ENCODE measurements at places on chromosomes 5 and 9. TPM values are rescaled to one million over a fixed set of nuclear protein-coding genes. Genes with fewer than 3 reads are reported as not detected.

- peaks cover 10% of the 10 kb centered on the region for H3K27me3 ChIP-seq
- peak overlapping the region; percentile 5 for H3K27ac ChIP-seq
- H3K4me3 ChIP-seq = no peak overlapping the region
- H3K36me3 ChIP-seq = peaks cover 14% of the 10 kb centered on the region
These were observed 114.8 kb downstream of the HSD17B3 start for GRCh38 chr9:96187151-96187555.

DNA sequence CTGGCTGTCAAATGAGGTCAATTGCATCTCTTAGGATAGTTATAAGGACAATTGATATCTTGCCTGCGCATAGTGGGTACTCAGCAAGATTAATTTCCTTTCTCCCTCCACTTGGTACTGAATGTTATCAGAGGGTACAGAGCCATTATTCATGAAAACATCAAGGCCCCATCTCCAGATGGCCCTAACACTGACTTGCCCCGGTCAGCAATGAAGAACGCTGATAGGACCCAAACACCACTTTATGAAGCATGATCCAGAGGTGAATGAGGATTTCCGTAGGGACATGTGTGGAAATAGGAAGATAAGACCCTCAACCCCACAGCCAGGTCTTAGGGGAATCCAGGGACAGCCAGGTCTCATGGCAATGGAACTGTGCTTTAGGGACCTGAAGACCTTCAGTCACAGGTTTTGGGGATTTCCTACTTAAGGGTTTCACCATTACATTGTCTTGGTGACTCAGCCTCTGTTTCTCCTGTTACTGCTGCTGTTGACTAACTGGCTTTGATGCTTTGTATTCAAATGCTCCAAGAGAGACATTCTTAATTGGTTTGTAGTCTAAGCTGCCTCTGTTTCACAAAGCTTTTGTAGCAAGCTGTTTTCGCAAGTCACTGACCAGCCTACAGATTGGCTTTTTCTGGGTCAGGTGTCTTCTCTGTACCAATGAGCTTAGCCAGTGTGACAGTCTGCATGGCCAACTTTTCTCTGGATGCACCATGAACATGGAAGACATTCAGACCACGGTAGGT is 35.3 kb upstream of the IQGAP2 start:
- no peak for DNase-seq
- no peak overlapping the region for H3K4me3 ChIP-seq
- H3K27me3 ChIP-seq = no peaks in the 10 kb centered on the region

The GLDC gene
- 0.44 TPM for total RNA-seq

GRCh38 chr9:128056887-128057723 is 10.0 kb downstream of the NAIF1 start:
- no peaks in the 10 kb centered on the region for H3K27me3 ChIP-seq
- no peak overlapping the region for H3K4me3 ChIP-seq
- peaks cover 5% of the 10 kb centered on the region for H3K4me1 ChIP-seq
- no peak for DNase-seq
- H3K36me3 ChIP-seq = peaks cover 2% of the 10 kb centered on the region
- H3K27ac ChIP-seq = no peak overlapping the region

DNA sequence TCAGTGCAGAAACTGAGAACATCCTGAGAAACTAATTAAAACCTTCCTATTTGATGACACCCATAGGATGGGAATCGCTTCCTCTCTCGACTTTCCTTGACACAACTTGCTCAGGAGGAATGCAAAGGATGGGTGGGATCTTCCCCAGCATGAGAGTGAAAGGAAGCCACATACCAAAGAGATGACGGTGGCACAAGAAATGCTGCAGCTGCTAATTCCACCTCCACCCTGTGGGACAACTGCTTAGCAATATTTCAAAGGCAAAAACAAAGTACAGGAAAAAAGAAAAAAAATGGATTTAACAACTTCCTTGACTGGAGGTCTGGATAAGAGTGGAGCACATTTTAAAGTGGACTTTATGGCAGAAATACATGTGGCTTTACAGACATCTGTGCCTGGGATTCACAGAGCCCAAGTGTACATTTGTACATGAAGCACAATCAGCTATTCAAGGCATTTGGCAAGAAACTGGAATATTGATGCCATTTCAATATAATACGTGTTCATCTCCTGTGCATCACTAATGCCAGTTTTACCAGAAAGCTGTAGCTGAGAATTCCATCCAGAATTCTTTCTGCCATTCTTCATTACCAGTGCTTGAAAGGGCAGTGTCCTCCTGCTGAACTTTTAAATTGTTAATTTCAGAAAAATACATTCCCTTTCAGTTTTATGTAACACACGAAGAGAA is 359.2 kb upstream of the ACTBL2 start:
- peak overlapping the region; percentile 26 for H3K4me3 ChIP-seq
- H3K27ac ChIP-seq = peak overlapping the region; percentile 92
- DNase-seq = no peak

The IL3 gene
- total RNA-seq = not detected

GRCh38 chr9:7592321-7593316 is 207.0 kb downstream of the DMAC1 start:
- DNase-seq = no peak
- H3K36me3 ChIP-seq = no peaks in the 10 kb centered on the region
- H3K27ac ChIP-seq = no peak overlapping the region
- no peak overlapping the region for H3K4me3 ChIP-seq
- peaks cover 2% of the 10 kb centered on the region for H3K27me3 ChIP-seq

DNA sequence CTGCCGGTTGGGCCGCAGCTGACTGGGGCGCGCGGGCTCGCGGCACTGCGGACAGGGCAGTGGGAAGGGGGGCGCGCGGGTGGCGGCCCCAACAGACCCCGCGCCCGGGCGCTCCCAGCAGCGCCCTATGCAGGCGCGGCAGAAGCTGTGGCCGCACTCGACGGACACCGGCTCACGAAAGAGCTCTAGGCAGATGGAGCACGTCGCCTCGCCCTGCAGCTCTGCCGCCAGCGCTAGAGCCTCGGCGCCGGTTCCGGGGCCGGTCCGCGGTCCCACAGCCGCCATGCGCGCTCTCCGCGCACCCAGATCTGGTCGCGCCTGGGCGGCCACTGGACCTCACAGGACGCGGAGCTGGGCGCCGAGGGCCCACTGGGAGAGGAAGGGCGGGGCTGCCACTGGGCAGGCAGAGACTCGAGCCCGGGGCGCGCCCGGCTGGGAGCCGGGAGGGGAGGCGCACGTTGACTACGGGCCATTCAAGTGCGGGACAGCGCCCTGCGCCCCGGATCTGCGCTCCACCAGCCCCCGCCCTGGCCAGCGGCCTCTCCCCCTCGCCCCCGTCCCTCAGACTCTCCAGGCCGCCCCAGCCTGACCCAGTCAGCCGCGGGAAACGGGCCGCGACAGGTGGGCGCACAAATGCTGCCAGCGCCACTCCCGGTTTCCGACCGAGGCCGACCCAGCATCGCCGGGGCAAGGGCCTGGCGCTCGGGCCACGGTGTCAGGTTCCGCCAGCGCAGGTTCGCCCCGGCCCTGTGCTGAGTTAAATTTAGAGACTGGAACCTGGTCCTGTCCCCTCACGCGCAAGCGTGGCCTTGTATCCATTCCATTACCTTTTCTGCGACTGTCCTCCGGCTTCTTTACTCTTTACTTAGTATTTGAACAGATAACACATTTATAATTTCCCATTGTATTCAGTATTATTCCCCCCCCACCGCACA is at the start of gene TRIM7:
Gene TRIM7, minus strand, starts transcription at position 371 of the 935 bp plus-strand sequence. Its CDS starts 86 bp downstream, at position 285.
- no peaks in the 10 kb centered on the region for H3K36me3 ChIP-seq
- peak within 1 kb of the TSS; percentile 85 for H3K4me3 ChIP-seq
- no peaks in the 10 kb centered on the region for H3K27me3 ChIP-seq
- H3K4me1 ChIP-seq = peaks cover 26% of the 10 kb centered on the region

DNA sequence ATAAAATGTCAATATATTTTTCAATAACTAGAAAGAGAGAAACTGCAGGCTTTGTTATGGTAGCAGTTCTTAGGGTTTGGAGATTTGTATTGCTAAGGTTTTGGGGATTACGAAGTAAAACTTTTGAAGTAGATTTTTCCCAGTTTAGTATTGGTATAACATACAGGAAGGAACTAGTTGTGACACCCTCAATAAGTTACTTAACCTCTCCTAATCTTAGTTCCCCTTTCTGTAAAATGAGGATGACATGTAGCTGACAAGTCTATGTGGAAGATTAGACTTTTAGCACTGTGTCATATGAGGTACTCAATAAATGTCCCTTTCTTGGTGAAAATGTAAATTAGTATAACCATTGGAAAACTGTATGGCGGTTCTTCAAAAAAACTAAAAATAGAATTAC is 73.4 kb upstream of the ATG10 start:
- no peak overlapping the region for H3K27ac ChIP-seq
- DNase-seq = no peak
- H3K27me3 ChIP-seq = no peaks in the 10 kb centered on the region
- no peak overlapping the region for H3K4me3 ChIP-seq
- peaks cover 3% of the 10 kb centered on the region for H3K36me3 ChIP-seq

The CCDC187 gene
- total RNA-seq = not detected

GRCh38 chr9:98074115-98074990 is 17.8 kb downstream of the NANS start:
- DNase-seq = no peak
- peak overlapping the region; percentile 3 for H3K27ac ChIP-seq
- H3K4me1 ChIP-seq = peaks cover 8% of the 10 kb centered on the region
- no peak overlapping the region for H3K4me3 ChIP-seq

The GAPT gene
- not detected for total RNA-seq

DNA sequence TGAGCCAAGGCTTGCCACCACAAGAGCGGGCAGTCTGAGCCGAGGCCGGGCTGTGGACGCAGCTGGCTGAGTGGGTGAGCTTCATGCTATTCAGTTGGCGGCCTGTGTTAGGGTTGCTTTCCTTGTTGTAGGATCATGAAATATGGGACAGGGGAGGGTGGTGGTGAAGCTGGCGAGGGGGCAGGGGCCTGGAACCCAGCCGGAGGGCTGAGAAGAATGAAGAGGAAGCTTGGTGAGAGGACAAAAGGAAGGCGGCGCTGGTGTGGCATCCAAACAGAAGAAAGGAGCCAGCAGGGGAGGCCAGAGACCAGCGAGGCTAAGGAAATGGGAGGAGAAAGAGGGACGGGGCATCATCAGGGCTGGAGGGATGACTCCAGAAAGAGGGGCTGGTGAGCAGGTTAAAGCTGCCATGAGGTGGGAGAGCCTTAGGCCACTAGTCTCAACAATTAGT is 18.3 kb downstream of the RALGPS1 start:
- no peak for DNase-seq
- H3K4me1 ChIP-seq = no peaks in the 10 kb centered on the region
- H3K27me3 ChIP-seq = no peaks in the 10 kb centered on the region
- no peak overlapping the region for H3K4me3 ChIP-seq

GRCh38 chr5:32520972-32521371 is 64.4 kb upstream of the SUB1 start:
- H3K36me3 ChIP-seq = no peaks in the 10 kb centered on the region
- no peak overlapping the region for H3K4me3 ChIP-seq
- H3K4me1 ChIP-seq = peaks cover 9% of the 10 kb centered on the region

The NAIP gene
- total RNA-seq = 4.0 TPM

The NPR2 gene
- 46.2 TPM for total RNA-seq

DNA sequence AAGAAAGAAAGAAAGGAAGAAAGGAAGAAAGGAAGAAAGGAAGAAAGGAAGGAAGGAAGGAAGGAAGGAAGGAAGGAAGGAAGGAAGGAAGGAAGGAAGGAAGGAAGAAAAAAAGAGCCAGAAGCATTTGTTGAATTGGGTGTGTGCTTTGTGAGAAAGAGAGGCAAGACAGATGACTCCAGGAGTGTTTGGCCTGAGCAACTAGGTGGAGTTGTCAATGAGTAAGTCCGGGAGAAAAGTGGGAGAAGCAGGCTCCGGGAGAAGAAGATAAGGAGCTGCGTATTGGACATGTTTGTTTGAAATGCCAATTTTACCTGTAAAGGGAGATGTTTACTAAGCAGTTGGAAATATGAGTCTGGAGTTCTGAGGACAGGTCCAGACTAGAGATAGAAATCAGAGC is 15.1 kb upstream of the GCNT1 start:
- no peak for DNase-seq
- no peaks in the 10 kb centered on the region for H3K27me3 ChIP-seq
- peaks cover 2% of the 10 kb centered on the region for H3K36me3 ChIP-seq
- no peak overlapping the region for H3K27ac ChIP-seq
- H3K4me1 ChIP-seq = peaks cover 13% of the 10 kb centered on the region

The SLC25A2 gene
- 0.48 TPM for total RNA-seq

GRCh38 chr9:108271236-108271635 is 584.5 kb downstream of the ACTL7B start:
- no peak for DNase-seq
- H3K27me3 ChIP-seq = peaks cover 4% of the 10 kb centered on the region
- H3K4me1 ChIP-seq = peaks cover 22% of the 10 kb centered on the region
- no peaks in the 10 kb centered on the region for H3K36me3 ChIP-seq

- no peaks in the 10 kb centered on the region for H3K36me3 ChIP-seq
- no peak overlapping the region for H3K27ac ChIP-seq
- H3K4me3 ChIP-seq = no peak overlapping the region
- no peak for DNase-seq
- H3K4me1 ChIP-seq = no peaks in the 10 kb centered on the region
These were observed 196.4 kb downstream of the RFX3 start for GRCh38 chr9:3329361-3329760.

GRCh38 chr9:130943221-130943620 is 4.2 kb upstream of the FIBCD1 start:
- H3K4me3 ChIP-seq = no peak overlapping the region
- no peak for DNase-seq
- no peaks in the 10 kb centered on the region for H3K36me3 ChIP-seq

DNA sequence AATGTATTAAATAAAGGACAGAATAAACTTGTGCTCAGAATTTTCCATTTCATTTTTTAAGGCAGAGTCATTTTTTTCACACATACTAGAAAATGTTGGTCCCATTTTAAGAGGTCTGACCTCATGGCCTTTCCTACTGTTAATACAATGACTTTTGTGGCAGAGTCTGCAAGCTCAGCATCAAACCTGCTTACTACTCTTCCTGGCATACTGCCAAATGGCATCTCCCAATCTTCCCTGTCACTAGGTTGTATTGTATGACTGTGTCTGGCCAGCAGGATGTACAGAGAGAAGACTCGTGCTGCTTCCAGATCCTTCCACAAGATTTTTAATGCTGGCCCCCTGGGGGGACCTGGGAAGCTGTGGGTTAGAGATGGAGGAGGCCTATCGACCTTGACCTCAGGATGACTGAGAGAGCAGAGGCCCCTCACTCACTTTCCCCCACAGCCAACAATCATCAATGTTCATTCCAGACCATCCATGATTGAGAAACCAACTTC is 64.7 kb downstream of the BARX1 start:
- H3K27me3 ChIP-seq = peaks cover 12% of the 10 kb centered on the region
- no peak overlapping the region for H3K4me3 ChIP-seq
- no peaks in the 10 kb centered on the region for H3K36me3 ChIP-seq
- no peak for DNase-seq
- H3K4me1 ChIP-seq = no peaks in the 10 kb centered on the region
- H3K27ac ChIP-seq = no peak overlapping the region

The FBXO10 gene
- total RNA-seq = 15.9 TPM

- H3K4me3 ChIP-seq = no peak overlapping the region
- H3K4me1 ChIP-seq = no peaks in the 10 kb centered on the region
- DNase-seq = no peak
- H3K27ac ChIP-seq = no peak overlapping the region
- H3K36me3 ChIP-seq = no peaks in the 10 kb centered on the region
These were observed 311.1 kb upstream of the CHD1 start for GRCh38 chr5:99239826-99240360.

The TMC1 gene
- not detected for total RNA-seq

The DND1 gene
- total RNA-seq = 1.3 TPM

The ACTBL2 gene
- 0.10 TPM for total RNA-seq

GRCh38 chr5:146797658-146798057 is 80.9 kb downstream of the PPP2R2B start:
- no peak for DNase-seq
- no peaks in the 10 kb centered on the region for H3K36me3 ChIP-seq
- H3K4me1 ChIP-seq = peaks cover 7% of the 10 kb centered on the region
- H3K27ac ChIP-seq = no peak overlapping the region
- no peak overlapping the region for H3K4me3 ChIP-seq
- H3K27me3 ChIP-seq = peaks cover 3% of the 10 kb centered on the region
